ENCODE measurements at places on chromosomes 7 and 10.

GRCh38 chr7:74365322-74366022 is 76.3 kb downstream of the CLIP2 start:
- DNase-seq, result no peak

- DNase-seq, result no peak
Measured at GRCh38 chr10:78768876-78769275, 299.9 kb upstream of the ZMIZ1 start.

DNA sequence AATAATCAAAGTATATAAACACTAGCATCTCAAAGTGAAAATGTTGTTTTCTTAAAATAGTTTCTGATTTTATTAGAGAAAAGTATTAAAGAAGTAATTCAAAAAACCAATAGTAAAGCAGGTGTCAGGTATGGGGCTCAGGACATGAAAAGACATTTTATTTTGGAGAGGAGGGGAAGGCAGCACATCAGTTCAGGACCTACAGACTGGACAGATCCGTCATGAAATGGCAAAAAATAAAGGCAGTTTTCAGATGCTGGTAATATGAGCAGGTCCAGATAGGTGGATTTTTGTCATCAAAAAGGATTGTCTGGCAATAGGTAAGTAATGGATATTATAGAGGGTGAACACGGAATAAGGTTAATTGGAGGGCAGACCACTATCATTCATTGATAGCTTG is 49.0 kb downstream of the GRM3 start:
- no peak for DNase-seq

GRCh38 chr7:111183321-111183720 is 92.4 kb downstream of the LRRN3 start:
- no peak for DNase-seq

GRCh38 chr10:87054373-87055295 is 34.5 kb downstream of the FAM25A start:
- no peak for DNase-seq

- no peak for DNase-seq
Measured at GRCh38 chr7:84746353-84746752, 440.5 kb downstream of the SEMA3D start.

DNA sequence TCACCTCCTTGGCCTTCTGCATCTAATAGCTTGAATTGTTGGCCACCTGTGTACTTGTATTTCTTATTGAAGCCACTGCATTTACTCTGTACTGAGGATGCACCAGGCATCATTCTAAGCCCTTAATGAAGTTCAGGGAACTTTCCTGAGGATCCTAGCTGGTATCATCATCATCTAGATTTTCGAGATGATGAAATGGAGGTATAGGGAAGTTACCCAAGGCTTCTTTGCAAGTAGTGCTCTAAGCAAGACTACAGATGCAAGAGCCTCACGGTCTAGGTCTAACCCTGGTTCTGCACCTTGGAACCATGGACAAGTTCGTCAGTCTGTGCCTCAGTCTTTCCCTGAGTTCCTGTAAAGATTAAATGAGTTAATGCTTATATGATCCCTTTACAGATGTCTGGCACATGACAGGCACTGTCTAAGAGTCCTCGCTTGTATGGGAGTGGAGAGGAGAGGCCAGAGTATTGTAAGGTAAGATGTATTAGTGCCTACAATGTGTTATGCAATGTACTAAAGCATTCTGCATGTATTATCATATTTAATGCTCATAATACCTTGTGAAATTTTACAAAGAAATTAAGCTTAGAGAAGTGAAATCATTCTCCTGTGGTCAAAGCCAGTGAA is 145.1 kb downstream of the KCNMA1 start:
- DNase-seq, result no peak

DNA sequence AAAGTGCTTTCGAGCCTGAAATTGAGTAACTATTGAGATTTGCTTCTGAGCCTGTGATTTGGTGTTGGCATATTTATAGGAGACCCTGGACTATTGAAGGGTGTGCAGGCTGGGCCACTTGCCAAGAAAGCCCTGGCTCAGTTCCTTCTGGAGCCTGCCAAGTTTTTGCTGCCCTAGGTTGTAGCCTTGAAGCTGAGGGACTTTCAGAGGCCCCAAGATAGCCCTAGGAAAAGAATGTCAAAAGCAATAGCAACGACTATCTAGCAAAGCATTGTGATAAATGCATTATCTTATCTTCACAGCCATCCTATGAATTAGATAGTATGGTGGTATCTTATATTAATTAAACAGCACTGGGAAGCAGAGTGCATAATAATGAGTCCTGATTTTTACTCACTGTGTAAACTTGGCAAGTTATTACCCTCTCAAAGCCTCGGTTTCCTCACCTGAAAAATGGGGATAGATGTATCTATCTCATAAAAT is 473.7 kb upstream of the PODXL start:
- DNase-seq, result no peak

GRCh38 chr7:117818232-117818631 is 55.0 kb downstream of the CTTNBP2 start:
- no peak for DNase-seq

- DNase-seq, result no peak
Measured at GRCh38 chr7:50330254-50330653, 25.7 kb downstream of the IKZF1 start.

- no peak for DNase-seq
Measured at GRCh38 chr10:55311848-55312635, 511.0 kb upstream of the PCDH15 start.

- DNase-seq, result peak; percentile 33
Measured at GRCh38 chr10:104333032-104333727, 5.1 kb downstream of the ITPRIP start.

DNA sequence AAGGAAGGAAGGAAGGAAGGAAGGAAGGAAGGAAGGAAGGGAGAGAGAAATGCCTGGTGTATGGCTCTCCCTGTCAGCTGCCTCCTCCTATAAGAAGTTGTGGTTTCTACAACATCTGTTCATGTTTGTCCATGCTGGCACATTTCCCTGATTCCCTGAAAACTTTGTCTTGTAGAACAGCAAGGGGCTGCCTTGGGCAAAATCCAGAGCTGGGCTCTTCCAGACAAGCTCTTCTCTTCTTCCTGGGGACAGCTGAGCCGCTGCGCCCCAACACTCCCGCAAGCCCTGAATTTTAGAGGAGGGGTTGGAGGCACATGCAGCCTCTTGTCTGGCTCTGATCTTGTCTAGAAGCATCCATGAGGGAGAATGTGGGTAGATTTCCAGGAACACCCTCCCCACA is 282.0 kb upstream of the ADARB2 start:
- no peak for DNase-seq

DNA sequence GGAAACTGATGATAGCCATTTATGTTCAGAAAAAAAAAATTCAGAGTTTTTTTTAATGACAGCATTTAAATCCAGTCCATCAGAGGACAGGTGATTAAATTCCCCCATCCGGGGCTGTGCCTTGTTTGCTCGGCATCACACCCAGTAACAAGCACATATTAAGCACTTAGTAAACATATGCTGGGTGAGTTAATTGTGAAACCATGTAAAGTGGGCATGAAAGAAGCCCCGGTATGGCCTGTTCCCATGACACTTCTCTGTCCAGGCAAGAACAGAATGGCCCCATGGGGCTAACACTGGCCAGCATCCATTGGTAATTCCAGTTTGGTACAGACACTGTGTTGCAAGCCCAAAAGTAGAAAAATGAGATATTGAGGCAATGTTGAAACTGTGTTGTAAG is 220.8 kb upstream of the RNF32 start:
- no peak for DNase-seq

DNA sequence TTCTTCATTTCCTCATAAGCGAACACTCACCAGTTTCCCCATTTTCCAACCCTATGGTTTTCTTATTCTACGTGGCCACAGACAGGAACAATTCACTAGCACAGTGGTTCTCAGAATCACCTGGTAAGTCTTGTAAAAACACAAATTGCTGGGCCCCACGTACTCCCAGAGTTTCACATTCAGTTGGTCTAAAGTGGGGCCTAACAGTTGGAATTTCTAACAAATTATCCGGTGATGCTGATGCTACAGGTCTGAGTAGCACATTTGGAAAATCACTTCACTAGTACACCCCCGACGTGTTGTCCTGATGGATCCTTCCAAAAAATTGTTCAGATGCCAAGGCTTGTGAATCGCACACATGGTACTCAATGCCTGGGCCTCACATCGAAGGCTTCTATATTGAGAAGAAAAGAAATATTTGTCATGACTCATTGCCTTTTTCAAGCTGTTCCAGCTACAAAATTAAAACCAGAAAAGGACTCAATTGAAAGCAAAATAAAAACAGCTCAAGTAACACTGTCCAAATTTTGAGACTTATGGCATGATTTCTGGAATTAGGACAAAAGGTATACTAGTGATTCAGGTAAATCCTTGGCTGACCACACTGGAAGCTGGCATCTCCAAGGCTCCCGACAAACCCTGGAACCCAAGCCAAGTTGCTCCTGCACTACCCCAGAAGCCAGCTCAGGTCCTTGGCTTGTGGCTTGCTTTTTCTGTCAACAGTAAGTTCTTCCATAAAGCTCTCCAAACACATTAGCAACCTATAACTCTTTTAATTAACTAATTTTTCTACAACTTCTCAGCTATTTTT is 12.9 kb upstream of the VIM start:
- no peak for DNase-seq

DNA sequence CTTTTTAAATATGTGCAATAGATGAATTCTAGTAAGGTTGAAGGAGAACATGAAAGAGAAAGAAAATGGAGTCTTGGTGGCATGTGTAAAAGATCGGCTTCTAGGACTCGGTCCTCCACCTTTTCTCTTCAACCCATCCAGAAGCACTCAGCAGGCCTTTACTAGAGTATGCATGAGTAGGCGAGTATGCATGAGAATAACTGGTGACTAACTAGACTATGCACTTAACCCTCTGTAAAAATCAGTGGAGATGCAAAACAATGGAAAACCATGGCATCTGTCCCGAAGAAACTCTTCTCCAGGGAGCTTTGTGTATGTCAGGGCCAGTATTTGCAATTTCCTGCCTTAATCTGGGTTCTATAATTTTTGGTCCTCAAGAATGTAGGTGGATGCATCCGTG is 40.0 kb upstream of the GRB10 start:
- DNase-seq, result no peak

- no peak for DNase-seq
Measured at GRCh38 chr7:70920876-70921275, 211.1 kb upstream of the GALNT17 start.

DNA sequence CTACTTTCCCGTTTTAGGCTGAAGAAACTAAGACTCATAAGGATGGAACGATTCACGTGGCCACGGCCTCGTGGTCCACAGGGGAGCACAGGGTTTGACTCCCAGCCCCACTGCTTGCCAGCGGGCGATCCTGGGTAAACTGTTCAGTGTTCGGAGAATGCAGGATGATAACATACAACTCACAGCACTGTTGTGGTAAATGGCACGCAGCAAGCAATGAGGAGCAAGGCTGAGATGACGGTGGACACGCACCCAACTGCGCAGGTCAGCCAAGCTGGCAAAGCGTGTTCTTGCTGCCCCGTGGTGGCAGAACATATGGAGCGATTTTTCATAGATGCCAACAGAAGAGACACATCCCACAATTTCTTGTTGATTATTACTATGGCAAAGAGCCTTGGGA is 272.7 kb downstream of the DNAJB6 start:
- DNase-seq, result no peak

DNA sequence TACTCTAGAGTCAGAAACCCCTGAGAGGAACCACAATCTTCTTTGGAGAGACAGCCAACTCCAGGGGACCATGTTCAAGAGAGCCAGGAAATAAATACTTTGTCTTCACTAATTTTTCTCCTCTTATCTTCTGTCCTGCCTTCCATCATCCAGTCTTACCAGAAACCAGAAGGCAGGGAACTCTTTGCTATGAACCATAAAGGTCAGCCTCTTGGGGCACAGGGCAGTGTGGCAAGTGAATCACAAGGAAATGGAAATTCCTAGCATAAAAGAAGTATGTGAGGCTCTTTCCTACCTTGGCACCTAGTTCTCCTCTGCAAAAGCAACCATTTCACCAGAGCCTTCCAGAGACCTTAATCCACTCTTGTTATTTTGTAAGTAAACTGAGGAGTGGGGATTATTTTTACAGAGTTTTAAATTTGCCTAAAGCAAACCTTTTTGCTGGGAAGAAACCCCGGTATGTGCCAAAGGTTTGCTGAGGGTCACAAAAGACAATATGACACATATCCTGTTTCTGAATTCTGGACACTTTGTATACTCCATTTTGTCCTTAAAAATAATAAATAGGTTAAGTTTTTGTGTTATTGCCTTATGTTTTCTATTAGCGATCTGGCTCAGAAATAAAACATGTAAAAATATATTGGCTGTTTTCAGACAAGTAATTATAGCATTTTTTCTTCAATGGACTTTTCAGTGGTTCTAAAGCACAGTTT is 87.1 kb downstream of the ADAM22 start:
- DNase-seq, result no peak

GRCh38 chr10:70253878-70254765 is 20.9 kb upstream of the PPA1 start:
- no peak for DNase-seq

DNA sequence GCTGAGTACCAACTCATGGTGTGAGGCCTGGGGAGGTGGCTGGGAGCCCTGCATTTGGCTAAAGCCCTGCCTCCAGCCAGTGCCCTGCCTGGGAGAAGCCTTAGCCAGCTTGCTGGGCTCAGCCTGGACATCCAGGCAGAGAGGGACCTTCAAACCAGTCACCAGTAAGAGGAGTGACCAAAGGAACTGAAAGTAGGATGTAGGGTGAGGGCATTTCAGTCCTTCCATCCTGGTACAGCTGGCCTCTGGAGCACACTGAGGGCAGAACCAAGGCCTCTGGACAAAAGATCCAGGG is 124.8 kb downstream of the ADCY1 start:
- DNase-seq, result no peak

GRCh38 chr7:69967689-69968450 is 369.6 kb downstream of the AUTS2 start:
- no peak for DNase-seq

- DNase-seq, result no peak
Measured at GRCh38 chr7:8172372-8173354, 89.3 kb downstream of the ICA1 start.

DNA sequence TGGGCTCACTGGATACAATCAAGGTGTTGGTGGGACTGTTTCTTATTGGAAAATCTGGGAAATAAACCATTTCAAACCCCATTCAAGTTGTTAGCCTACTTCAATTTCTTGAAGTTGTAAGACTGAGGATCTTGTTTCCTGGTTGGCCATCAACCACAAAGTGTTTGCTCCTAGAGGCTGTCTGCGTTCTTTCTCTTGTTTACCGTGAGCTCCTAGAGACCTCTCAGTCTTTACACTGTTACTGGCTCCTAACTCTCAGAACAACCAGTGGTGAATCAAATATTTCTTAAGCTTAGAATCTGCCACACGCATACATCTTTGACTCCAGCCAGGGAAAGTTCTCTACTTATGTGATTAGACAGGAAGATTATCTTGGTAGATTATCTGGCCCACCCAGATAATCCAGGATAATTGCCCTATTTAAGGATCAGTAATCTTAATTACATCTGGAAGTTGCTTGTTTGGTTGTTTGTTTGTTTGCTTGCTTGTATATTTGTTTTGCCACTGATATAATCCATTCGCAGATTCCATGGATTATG is 798.7 kb downstream of the IPMK start:
- DNase-seq, result no peak

GRCh38 chr7:81079746-81080145 is 160.9 kb upstream of the SEMA3C start:
- DNase-seq, result no peak
